Hindlimb muscle (tissue), 1 donor: ENCODE measurements at places on chromosomes 1 and 21.

GRCh38 chr1:204465546-204466415 is 28.8 kb downstream of the PIK3C2B start:
- DNase-seq = no peak

GRCh38 chr1:198598796-198599321 is 40.0 kb upstream of the PTPRC start:
- no peak for DNase-seq

GRCh38 chr21:42299324-42300044 is 15.7 kb downstream of the TFF3 start:
- no peak for DNase-seq

DNA sequence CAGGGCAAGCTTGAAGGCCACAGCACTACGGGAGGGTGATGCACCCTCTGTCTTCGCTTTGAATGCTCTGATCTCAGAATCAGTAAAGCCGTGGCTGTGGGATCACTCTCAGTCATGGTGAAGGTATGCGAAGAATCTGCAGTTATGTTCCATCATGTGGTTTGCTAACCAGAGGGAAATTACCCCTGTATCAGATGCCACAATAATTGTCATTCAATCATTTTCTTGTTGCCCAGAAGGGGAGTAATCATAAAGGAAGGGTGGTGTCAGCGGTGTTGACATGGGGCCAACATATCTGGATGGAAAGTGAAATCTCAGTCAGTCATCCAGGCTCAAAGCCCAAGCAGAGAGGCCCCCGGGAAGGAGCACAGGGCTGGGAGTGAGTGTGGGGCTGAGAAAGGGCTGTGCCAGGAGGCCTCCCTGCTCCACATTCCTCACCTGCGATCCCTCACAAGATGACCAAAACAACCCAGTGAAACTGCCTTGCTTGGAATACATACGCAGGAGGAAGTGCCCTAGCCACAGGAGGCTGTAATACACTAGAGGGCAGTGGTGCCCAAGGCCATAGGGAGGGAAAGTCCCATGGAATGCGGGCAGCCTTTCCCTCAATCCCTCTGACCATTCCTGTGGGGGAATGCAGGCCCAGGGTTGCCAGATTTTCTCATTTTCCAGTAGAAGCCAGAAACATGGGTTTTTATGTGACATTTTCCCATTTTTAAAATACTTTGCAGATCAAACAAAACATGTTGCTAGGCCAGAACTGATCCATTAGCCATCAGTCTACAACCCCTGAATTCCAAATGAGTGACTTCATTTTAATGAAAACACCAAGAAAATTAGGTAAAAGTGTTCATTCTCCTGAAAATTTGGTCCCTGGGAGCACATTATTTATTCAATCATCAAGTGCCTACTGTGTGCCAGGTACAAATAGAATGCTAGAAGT is 95.7 kb upstream of the VANGL1 start:
- peak; percentile 38 for DNase-seq

DNA sequence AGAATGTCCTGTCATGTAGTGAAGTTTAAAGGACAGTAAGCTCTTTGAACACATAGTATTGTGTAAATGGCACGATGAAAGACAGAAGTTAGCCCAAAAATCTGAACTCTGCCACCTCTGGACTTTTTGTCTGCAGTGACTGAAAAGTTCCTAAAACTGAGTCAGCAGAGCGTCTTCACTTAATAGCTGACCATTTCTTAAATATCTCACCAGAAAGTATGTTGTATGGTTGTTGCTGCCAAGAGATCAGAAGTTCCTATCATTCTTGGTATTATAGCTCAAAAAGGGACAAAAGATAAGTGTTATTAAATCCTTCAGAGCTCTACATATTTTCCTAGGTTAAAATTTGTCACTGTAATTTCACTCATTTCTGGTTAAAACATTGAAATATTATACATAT is 1003.0 kb downstream of the TTLL7 start:
- no peak for DNase-seq

- no peak for DNase-seq
These were observed 147.3 kb downstream of the KAZN start for GRCh38 chr1:14745789-14746188.

DNA sequence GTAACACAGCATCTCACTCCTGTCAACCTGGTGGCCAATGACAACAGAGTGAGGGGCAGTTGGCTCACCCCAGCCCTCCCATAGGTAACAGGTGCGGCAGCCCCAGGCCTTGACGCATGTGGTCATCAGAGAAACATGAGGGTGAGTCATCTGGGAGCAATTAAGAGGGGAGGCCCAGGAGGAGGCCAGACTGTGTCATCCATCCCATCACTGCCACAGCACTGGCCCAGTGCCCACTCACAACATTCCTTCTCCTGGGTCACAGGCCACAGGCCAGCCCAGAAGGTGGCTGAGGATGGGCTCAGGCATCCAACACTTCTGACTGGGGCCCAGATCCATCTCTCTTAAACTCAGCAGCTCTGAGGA is 17.1 kb downstream of the TEX35 start:
- no peak for DNase-seq

DNA sequence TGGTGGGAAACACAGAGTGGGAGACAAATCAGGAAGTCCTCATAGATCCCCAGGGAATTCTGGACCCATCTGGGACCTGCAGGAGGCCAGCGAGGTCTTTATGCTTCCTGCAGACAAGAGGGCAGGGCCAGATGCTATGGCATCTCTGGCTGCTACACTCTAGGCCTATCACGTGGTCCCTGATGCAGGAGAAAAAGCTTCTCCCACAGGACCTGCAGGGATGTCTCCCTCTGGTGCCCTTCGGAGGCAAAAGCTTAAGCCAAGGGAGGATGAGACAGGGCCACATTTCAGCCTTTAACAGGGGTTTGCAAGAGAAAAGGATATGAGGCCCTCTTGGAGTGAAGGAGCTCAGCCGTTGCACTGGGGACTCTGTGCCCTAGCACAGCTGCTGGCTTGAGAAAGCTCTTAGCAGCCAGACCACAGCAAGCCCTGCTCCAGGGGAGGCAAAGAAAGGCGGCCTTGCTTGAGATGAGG is 243.0 kb downstream of the C1orf94 start:
- DNase-seq = no peak

DNA sequence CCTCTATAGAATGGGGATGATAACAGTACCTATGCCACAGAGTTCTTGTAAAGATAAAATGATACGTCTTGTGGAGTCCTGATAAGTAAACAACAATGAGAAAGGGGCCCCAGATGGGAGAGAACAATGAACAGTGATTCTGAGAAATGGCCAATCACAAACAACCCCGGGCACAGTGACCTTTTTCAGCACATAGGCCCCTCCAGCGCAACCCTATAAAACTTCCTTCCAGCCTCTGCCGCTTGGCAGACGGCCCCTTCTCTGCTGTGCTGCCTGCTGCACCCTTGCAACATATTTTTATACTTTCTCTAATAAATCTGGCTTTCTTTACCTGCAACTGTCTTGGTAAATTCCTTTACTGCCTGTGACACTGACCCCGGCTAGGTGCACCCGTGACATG is 8.9 kb downstream of the RCAN1 start:
- DNase-seq = no peak

- no peak for DNase-seq
These were observed 32.2 kb downstream of the ETS2 start for GRCh38 chr21:38837806-38838461.

DNA sequence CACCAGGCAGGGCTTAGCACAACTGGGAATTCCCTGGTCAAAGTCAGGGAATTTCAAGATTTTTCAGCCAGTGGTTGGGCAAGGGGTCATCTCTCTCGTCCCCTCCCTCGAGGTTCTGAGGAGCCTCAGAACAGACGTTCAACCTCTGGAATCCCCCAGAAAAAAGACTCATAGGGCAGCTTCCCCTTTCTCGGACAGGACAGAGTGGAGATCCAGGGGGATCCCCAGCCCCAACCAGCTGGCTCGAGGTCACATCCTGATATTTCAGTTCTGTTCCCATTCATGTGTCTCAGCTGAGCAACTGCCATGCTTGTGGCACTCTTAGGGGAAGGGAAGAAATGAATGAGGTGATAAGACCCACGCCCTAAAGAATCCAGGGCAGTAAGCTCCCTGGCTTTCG is 4.9 kb upstream of the LAD1 start:
- no peak for DNase-seq

GRCh38 chr1:30473922-30474817 is 249.2 kb downstream of the MATN1 start:
- no peak for DNase-seq

- peak; percentile 46 for DNase-seq
These were observed 70.0 kb downstream of the KCTD3 start for GRCh38 chr1:215637041-215637573.

DNA sequence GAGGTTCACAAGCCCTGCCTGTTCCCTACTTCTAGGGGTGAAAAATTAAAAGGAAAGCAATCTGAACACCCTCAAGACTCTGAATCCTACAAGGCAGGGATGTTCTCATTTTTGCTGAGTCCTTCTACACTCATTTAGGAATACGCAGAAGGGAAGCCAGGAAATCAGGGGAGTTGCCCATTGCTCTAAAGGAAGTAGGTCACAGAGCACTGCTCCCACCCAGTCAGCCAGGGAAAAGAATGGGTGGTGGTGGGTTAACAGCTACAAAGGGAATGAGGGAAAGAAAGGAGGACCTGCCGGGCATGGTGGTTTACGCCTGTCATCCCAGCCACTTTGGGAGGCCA is 2.4 kb upstream of the CTTNBP2NL start:
- no peak for DNase-seq

GRCh38 chr1:8571200-8571984 is 246.0 kb downstream of the RERE start:
- DNase-seq = peak; percentile 42

DNA sequence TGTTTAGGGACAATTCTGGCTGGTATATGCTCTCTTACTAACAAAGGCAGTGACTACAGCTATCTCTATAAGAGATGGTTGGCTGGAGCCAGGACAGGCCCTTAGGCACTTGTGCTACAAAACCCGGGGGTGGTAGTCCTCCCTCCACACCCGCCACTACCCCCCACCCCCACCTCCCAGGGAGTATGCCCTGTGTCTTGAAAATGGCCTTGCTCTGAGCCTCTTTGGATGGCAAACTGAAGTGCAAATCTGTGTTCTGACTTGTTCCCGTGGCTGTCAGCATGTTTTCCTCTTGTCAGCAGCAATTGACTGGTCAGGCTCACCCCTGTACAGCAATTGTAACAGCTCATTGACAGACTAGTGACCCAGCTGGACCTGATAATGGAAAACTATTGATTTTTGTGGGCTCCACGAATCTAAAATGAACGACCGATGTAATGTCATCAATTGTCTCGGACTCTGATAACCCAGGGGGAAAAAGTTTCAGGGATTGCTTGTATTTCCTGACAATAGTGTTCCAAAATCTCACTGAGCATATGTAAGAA is 139.4 kb upstream of the BARHL2 start:
- no peak for DNase-seq

DNA sequence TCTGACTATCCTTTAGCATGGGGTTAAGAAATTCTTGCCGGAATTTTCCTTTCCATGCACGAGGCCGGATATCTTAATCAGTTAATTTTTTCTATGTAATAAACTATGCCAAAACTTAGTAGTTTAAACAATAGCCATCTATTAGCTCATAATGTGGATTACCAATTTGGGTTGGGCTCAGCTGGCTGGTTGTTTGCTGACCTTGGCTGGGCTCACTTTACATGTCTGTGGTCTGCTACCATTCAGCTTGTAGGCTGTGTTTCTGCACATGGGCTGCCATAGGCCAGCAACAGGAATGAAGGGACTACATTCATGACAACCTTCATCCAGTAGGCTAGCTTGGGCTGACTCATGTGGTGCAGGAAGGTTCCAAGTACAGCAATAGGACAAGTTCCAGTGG is 56.0 kb upstream of the NTPCR start:
- no peak for DNase-seq

GRCh38 chr21:38851101-38851500 is 45.4 kb downstream of the ETS2 start:
- no peak for DNase-seq

GRCh38 chr1:92482665-92483609 is 3.8 kb downstream of the GFI1 start:
- no peak for DNase-seq

DNA sequence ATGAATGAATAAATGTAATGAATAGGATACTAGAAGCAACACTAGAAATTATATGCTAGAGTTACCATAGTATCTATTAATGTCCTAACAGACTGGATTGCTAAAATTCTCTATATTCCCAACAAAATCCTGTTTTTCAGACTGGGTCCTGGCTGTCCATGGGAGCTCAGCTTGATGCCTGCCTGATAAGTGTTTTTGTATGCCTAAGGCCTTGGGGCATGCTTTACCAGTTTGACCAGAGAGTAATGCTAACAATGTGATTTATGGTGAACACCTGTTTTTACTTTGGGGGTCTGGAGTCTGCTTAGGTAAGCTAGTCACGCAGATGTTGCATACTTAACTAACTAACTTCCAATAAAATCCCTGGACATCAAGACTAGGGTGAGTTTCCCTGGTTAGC is 318.8 kb upstream of the DEPDC1 start:
- no peak for DNase-seq

- DNase-seq = no peak
These were observed 22.9 kb downstream of the PRXL2B start for GRCh38 chr1:2609319-2610035.

GRCh38 chr1:184966989-184967388 is 7.3 kb downstream of the NIBAN1 start:
- DNase-seq = no peak

DNA sequence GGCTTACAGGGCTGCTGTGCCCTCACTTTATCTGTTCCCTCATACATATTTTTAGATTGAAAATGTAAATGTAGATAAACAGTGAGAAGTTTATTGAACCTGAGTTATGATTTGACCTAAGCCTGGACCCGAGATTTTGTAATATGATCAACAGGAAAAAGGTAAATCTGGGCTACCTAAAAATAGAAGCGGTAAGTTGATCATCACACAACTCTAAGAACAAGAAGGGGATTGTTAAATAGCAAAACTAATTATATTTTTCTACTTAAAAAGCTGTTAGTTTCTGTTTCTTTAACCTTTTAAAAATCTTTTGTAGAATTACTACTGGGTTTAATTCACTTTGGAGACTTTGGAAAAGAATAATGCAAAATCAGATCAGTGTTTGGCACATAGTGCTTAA is 35.6 kb downstream of the CAMTA1 start:
- DNase-seq = no peak

GRCh38 chr1:43530483-43531106 is at the start of gene PTPRF:
TSS of gene PTPRF (plus strand) at chr1:43530883. CDS start at chr1:43545076, 14,193 bp downstream.
- peak; percentile 77 for DNase-seq

- no peak for DNase-seq
These were observed 179.9 kb downstream of the COL24A1 start for GRCh38 chr1:85976516-85977205.

GRCh38 chr1:55815745-55816455 is 600.7 kb upstream of the USP24 start:
- no peak for DNase-seq
